HepG2 (cell line): ENCODE measurements at places on chromosomes 5 and 9. TPM values are rescaled to one million over a fixed set of nuclear protein-coding genes. Genes with fewer than 3 reads are reported as not detected.

DNA sequence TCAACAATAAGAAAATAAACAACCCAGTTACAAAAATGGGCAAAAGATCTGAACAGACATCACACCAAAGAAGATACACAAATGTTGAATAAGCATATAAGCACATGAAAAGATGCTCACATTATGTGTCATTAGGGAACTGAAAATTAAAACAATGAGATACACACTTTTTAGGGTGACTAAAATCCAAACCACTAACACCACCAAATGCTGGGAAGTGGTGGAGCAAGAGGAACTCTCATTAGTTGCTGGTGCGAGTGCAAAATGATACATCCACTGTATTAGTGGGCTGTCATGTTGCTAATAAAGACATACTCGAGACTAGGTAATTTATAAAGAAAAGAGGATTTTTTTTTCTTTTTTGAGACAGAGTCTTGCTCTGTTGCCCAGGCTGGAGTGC is 329.1 kb downstream of the TMEM38B start:
- no peak overlapping the region for H3K4me3 ChIP-seq
- H3K27me3 ChIP-seq = no peaks in the 10 kb centered on the region
- H3K27ac ChIP-seq = no peak overlapping the region
- no peak for DNase-seq
- no peaks in the 10 kb centered on the region for H3K36me3 ChIP-seq
- H3K4me1 ChIP-seq = peaks cover 7% of the 10 kb centered on the region

DNA sequence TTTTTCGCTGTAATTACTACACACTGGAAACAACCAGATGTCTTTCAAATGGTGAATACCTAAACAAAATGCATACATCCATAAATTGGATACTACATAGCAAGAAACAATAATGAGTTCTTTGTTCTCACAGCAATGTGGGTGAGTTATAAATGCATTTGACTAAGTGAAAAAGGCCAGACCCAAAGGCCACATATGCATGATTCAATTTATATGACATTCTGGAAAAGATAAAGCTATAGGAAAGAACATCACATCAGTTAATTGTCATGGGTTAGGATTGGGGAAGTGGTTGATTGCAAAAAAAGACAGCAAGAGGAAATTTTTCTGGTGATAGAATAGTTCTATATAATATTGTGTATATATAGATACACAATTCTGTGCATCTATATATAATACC is 198.9 kb downstream of the CYLC2 start:
- no peak for DNase-seq
- no peaks in the 10 kb centered on the region for H3K36me3 ChIP-seq
- no peak overlapping the region for H3K4me3 ChIP-seq
- H3K4me1 ChIP-seq = no peaks in the 10 kb centered on the region
- no peaks in the 10 kb centered on the region for H3K27me3 ChIP-seq

- no peaks in the 10 kb centered on the region; the same call in none of the 2 replicates for H3K36me3 ChIP-seq
- no peak overlapping the region for H3K4me3 ChIP-seq
- H3K4me1 ChIP-seq = peaks cover 8% of the 10 kb centered on the region
- H3K27ac ChIP-seq = no peak overlapping the region
- no peak for DNase-seq
- no peaks in the 10 kb centered on the region for H3K27me3 ChIP-seq
Observed at GRCh38 chr5:139397921-139398320, 3.0 kb upstream of the PROB1 start.

FOXI1 gene
- not detected in 2 replicates for total RNA-seq

- H3K36me3 ChIP-seq = no peaks in the 10 kb centered on the region
- H3K4me3 ChIP-seq = no peak overlapping the region
- peaks cover 2% of the 10 kb centered on the region; the same call in 1 of the 2 replicates for H3K27me3 ChIP-seq
Observed at GRCh38 chr9:129225815-129226214, 47.8 kb upstream of the IER5L start.

ASTN2 gene
- 13.5 TPM in 2 replicates for total RNA-seq

SHC3 gene
- total RNA-seq = 0.89 and 1.1 TPM in 2 replicates

GRCh38 chr9:34686231-34686630 is 4.8 kb downstream of the CCL19 start:
- H3K27ac ChIP-seq = no peak overlapping the region
- H3K4me1 ChIP-seq = peaks cover 56% of the 10 kb centered on the region
- no peaks in the 10 kb centered on the region for H3K27me3 ChIP-seq
- H3K4me3 ChIP-seq = no peak overlapping the region
- H3K36me3 ChIP-seq = no peaks in the 10 kb centered on the region

PCDHB8 gene
- 0.34 and 0.82 TPM in 2 replicates for total RNA-seq

DNA sequence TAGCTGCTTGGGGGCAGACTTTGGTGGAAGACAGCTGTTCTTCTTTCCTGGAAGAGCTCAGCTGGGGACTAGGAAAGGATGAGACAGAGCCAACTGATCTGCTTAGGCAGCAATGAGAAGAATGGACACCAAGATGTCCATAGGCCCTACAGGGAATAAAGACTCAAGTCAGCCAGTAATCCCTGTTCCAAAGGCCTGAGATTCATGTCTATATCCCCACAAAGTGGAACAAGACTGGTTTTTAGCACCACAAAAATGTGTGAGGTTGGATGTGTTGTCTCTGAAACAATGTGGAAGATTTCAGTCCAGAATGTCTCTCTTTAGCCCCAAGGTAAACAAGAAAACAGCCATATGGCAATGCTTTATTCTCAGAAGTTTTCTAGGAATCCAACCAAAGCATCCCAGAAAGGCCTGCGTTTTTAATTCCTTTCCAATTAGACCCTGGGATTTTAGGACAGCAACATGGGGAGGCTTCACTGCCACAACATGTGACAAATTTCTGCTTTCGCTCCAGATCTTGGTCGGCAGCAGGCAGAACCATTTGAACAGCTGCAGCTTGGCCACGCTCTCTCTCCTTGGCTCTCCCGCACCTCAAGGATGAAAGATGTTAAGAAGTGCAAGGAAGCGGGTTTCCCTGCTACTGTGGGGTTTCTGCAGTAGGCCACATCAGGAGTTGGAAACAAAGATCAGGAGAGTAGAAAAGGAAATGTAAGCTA is 245.1 kb downstream of the FSTL4 start:
- no peak for DNase-seq
- no peaks in the 10 kb centered on the region for H3K36me3 ChIP-seq
- no peaks in the 10 kb centered on the region; the same call in none of the 2 replicates for H3K27me3 ChIP-seq
- H3K4me1 ChIP-seq = peaks cover 9% of the 10 kb centered on the region; the same call in 1 of the 2 replicates
- H3K4me3 ChIP-seq = no peak overlapping the region

GRCh38 chr9:78439866-78440830 is 143.2 kb downstream of the PSAT1 start:
- no peak overlapping the region for H3K27ac ChIP-seq
- no peak overlapping the region for H3K4me3 ChIP-seq
- no peaks in the 10 kb centered on the region for H3K4me1 ChIP-seq
- DNase-seq = no peak

- peaks cover 8% of the 10 kb centered on the region for H3K4me1 ChIP-seq
- no peaks in the 10 kb centered on the region for H3K27me3 ChIP-seq
- no peak overlapping the region for H3K27ac ChIP-seq
- no peak for DNase-seq
- H3K36me3 ChIP-seq = peaks cover 4% of the 10 kb centered on the region
- no peak overlapping the region for H3K4me3 ChIP-seq
Observed at GRCh38 chr9:93676310-93677047, 100.1 kb downstream of the PHF2 start.

CCL27 gene
- total RNA-seq = not detected in 2 replicates

TNFSF15 gene
- total RNA-seq = 0.02 TPM in 1 of 2 replicates, not detected in the other

DNA sequence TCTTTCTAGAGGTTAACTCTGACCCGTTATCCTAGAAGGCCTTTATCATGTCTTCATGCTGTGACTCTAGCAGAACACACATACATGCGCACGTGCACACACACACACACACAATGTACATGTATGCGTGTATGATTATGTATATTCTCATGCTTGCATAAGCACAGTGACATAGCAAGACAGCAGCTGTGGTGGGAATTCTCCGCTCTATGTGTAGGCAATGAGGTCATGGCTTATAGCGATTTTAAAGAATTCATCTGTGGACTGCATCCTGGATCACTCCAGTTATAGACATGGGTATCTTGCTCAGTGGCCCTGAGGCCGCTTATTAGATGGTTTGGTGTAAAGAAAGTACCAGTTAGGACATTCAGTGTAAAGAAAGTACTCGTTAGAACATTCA is 106.2 kb downstream of the FBXL7 start:
- no peaks in the 10 kb centered on the region; the same call in 1 of the 2 replicates for H3K27me3 ChIP-seq
- H3K36me3 ChIP-seq = no peaks in the 10 kb centered on the region
- H3K4me3 ChIP-seq = no peak overlapping the region
- no peak overlapping the region for H3K27ac ChIP-seq
- no peak for DNase-seq

DNA sequence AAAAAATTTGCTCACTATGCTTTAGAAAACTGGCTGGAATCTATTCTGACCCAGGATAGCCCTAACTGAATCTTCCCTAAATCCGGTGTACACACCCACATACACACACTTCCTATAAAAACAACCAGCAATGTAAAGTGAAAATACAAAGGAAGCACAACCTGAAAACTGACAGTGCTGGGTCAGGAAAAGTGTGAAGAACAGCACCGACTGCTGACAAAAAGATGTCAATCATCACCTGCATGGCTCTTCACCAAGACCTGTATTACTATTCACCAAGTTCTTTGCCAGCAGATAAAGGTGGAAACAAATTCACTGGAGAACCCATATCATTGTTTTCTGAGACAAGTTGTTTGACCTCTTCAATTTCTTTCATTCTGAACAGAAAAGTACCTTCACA is 293.8 kb upstream of the GRAMD2B start:
- no peaks in the 10 kb centered on the region for H3K4me1 ChIP-seq
- no peaks in the 10 kb centered on the region for H3K36me3 ChIP-seq
- H3K27me3 ChIP-seq = no peaks in the 10 kb centered on the region
- no peak for DNase-seq
- H3K4me3 ChIP-seq = no peak overlapping the region

WNK2 gene
- 10.5 and 16.6 TPM in 2 replicates for total RNA-seq

DNA sequence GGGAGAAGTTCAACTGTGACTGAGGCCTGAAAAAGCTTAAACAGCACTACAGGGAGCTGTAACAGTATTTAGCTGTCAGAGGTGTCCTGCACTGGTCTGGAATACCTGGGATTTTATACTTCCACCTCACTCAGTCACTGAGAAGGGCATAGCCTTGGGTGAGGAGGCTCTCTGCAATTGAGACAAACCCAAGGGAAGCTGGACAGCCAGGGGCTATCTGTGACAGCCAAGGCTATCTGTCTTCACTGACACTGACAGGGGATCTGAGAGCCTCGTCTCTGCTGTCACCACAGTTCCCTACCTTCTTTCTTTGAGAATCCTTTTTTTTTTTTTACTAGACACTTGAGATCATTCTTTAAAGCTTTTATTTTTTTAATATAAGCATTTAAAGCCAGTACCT is 356.2 kb upstream of the CD180 start:
- DNase-seq = no peak

DNA sequence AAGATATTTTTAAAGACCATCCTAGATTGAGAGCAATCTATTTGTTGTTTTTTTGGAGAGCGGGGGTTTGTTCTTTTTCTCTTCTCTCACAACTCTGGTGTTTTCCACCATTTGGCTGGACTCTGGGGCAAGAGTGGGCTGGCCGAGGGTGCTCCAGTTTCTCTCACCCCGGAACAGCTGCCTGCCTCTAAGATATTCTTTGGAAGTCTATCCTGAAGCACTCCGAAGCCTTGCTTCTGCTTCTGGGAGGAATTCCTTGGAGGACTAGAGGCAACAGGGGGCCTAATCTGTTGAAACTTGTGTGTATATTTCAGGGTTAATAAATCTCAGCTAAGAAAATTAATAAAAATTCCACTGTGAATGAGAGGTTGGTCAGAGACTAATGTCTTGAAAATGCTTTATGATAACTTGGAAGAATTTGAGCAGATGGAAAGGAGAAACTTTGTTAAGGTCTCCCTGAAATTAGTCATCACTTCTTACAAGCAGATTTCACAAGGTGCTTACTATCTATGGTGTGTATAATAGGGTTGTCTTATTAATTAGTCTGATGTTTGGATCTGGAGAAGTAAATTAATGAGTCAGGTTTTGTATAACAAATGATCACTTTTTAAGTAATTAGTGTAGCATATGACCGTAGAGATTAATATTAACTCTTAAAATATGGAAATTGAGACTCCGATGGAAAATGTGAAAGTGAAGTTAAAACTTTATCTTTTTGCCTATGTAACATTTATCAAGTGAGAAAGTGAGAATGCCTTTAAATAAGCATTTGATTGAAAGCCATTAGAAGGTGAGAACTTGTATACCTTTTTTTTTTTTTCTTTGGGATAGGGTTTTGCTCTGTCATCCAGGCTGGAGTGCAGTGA is 4.0 kb downstream of the MAN2A1 start:
- H3K27me3 ChIP-seq = no peaks in the 10 kb centered on the region
- no peak for DNase-seq
- no peaks in the 10 kb centered on the region; the same call in 2 of the 3 replicates for H3K36me3 ChIP-seq
- no peak overlapping the region for H3K27ac ChIP-seq

GRCh38 chr5:177029498-177029897 is 7.0 kb downstream of the ZNF346 start:
- H3K27ac ChIP-seq = no peak overlapping the region
- DNase-seq = no peak
- peaks cover 2% of the 10 kb centered on the region; the same call in 1 of the 2 replicates for H3K36me3 ChIP-seq
- H3K27me3 ChIP-seq = no peaks in the 10 kb centered on the region
- no peak overlapping the region for H3K4me3 ChIP-seq
